Esophagus squamous epithelium (tissue), 5 donors: ENCODE measurements at places on chromosomes 1 and 21.

DNA sequence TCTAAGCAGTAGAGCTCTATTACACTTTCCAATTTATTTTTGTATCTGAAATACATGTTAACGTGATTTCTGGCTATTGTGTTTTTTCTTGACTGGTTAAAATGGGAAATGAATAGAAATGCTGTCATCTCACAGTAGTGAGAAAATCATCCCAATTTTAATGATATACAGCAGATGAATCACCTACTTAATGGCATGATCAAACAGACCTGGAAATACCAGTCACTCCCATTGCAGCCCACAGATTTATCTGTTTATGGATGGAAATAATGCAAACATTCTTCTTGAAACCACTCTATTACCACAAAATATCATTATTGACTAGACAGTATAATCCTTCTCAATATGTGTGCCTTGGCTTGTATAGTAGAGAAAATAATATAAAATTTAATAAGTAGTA is 497.8 kb upstream of the ADAMTS5 start:
- no peak for DNase-seq

- no peak for DNase-seq
Measured at GRCh38 chr1:55060133-55060999, 21.0 kb downstream of the PCSK9 start.

DNA sequence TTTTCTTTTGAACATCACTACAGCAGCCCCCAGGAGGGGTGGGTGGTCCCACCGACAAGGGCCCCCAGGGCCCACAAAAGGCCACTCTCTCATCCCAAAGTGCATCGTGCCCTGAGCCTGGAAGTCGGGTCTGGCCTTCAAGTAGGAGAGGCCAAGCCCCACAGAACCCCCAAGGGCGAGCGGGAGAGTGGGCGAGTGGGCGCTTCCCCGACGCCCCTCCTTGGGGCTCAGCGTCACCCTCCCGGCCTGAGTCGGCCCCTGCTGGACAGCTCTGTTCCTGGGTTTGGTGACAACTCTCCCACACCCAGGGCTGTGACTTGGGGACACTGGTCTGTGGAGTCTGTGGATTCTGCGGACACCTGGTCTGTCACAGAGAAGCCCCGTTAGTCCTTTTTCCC is 42.2 kb upstream of the COL18A1 start:
- DNase-seq, result no peak

DNA sequence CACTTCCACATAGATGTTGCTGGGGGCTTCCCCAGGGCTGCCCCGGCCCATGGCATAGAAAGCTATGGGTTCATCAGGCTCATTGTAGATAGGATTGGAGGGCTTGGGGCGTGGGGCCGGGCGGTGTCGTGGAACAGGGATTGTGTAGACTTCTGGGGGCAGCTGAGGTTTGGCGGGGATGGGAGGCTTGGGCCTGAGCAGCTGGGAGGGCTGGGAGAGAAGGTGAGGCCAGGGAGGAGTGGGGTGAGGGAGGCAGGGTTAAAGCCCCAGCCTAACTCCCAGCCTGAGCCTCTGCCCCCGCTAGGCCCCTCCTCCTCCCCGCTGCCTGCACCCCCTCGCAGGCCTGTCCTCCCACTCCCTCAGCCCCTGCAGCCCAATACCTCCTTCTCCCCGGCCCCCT is 7.4 kb downstream of the SH2D2A start:
- no peak for DNase-seq

DNA sequence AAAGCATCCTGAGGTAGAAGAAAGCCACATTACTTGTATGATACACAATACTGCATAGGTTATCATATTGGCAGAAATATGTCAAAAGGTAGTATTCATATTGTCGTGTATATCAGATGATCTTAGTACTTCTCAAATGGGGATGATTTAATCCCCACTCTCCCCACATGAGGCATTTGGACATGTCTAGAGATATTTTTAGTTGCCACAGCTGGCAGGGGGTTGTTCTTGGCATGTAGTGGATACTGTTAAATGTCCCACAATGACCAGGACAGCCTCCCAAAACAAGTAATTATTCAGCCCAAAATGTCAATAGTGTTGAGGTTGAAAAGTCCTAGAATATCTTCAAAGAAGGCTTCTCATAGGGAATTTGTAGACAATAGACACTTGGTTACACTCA is 162.8 kb downstream of the NEGR1 start:
- no peak for DNase-seq

GRCh38 chr1:198373376-198373775 is 167.1 kb downstream of the ATP6V1G3 start:
- DNase-seq, result no peak

GRCh38 chr1:207817166-207817565 is 65.3 kb downstream of the CD46 start:
- DNase-seq, result no peak

- DNase-seq, result no peak
Measured at GRCh38 chr1:151147665-151148064, 1.2 kb upstream of the SEMA6C start.

DNA sequence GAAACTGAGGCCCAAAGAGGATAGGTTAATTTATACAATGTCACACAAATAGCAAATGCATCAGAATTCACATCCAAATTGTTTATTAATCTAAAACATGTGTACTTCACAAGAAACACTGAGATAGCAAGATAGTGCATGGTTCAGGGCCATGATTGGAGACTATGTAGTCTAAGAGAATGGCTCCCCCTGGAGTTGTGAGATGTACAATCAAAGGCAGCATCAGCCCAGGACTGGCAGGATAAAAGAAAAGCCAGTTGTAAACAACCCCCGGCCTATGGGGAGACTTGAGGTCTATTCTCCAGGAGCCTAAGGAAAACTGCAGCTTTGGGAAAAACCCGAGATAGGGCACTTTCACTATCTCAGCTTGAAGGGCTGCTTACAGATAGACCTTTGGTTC is 511.0 kb downstream of the OMA1 start:
- no peak for DNase-seq

GRCh38 chr1:95010158-95010557 is 62.6 kb downstream of the ALG14 start:
- no peak for DNase-seq

GRCh38 chr1:48245106-48245505 is 22.6 kb downstream of the SLC5A9 start:
- no peak for DNase-seq

DNA sequence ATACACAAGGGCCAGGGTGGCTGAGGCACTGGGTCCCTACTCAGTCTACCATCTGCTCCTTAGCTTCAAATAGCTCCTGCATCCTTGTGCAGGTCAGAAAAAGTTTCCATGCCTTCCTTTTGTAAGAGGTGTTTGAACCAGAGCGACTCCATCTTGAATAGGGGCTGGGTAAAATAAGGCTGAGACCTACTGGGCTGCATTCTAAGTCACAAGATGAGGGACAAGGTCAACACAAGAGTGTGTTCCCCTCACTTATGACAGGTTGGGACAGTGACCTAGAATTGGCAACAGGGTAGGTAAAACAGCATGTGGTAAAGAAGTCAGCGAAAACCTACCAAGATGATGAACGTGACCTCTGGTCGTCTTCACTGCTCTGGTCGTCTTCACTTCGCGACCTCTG is 120.5 kb downstream of the KCNK1 start:
- no peak for DNase-seq

GRCh38 chr1:168504064-168504837 is 39.5 kb downstream of the XCL2 start:
- DNase-seq, result no peak

DNA sequence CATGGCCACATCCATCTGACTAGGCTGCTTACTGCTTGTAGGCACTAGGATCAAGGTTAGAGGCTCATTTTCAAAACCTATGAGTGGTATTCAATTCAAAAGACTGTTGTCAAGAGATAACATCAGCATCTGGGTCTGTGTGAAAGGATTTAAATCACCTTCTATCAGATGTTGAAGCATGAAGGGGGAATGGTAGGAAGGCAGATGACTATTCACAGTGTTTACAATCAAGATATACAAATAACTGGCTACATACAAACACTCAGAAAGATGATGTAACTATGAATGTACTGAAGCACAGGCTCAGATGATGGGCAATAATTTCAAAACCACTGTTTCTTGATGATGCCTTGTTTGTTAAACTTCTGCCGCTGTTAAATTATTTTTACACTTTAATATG is 249.2 kb downstream of the SLC45A1 start:
- DNase-seq, result no peak

- no peak for DNase-seq
Measured at GRCh38 chr1:227922501-227923352, 25.0 kb downstream of the WNT9A start.

- no peak for DNase-seq
Measured at GRCh38 chr21:38388647-38389353, 109.5 kb downstream of the ERG start.

- DNase-seq, result no peak
Measured at GRCh38 chr1:84598846-84599741, 24.9 kb upstream of the CTBS start.

DNA sequence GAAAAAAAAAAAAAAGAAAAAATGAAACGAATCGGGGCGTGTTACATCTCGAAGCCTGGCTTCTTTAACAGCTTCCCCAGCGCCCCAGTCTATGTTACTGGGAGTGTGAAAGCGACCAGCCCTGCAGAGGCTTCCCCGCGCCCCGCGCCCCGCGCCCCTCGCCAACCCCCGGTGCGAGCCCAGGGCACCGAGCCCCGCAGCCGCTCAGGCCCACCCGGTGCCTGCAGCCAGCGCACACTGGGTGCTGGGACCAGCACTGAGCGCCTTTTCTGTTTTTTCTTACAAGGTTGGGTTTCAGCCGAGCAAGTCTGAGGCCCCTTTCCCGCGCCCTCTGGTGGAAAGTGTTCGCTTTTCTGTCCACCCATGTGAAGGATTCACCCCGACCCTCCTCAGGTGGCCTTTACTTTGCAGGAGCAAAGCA is 42.1 kb upstream of the ZNF496 start:
- DNase-seq, result no peak

- DNase-seq, result no peak
Measured at GRCh38 chr1:155044812-155045657, 6.1 kb upstream of the ADAM15 start.

DNA sequence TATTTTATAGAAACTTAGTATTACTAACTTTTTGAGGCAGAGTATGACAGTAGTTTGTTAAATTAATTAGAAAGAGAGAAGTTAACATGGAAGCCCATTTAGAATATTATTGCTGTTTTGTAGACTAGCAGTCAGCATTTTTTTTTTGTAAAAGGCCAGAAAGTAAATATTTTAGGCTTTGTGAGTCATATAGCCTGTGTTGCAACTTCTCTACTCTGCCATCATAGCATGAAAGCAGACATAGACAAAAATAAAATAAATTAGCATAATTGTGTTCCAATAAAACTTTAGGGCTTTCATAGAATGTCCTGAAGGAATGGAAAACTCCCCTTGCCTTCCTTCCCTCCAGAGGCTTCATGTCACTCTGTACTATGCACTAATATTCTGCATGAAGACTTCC is 12.3 kb upstream of the RGS4 start:
- no peak for DNase-seq

GRCh38 chr1:71834601-71835441 is 447.5 kb downstream of the NEGR1 start:
- DNase-seq, result no peak

- no peak for DNase-seq
Measured at GRCh38 chr1:28078680-28079626, 9.5 kb downstream of the EYA3 start.

GRCh38 chr21:31262728-31263127 is 81.3 kb downstream of the TIAM1 start:
- DNase-seq, result no peak

GRCh38 chr1:67345556-67345955 is 37.9 kb downstream of the IL12RB2 start:
- no peak for DNase-seq

DNA sequence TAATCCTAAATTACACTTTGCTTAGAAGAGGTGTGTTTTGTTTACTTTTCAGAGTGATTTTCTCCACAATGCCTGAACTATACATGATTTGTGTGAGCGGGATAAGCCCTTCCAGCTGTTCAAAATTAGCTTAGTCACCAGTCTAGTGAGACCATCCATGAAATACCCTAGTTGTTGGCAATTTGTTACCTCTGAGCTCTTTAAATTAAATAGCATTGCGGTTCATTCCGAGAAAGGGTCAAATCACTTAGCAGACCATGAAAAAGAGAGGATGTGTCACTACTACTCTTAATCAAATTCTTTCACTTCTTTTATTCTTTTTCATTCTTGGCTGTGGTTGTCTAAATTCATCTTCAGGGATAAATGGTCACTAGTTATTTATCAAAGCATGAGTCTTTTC is 11.9 kb upstream of the VAV3 start:
- DNase-seq, result no peak

DNA sequence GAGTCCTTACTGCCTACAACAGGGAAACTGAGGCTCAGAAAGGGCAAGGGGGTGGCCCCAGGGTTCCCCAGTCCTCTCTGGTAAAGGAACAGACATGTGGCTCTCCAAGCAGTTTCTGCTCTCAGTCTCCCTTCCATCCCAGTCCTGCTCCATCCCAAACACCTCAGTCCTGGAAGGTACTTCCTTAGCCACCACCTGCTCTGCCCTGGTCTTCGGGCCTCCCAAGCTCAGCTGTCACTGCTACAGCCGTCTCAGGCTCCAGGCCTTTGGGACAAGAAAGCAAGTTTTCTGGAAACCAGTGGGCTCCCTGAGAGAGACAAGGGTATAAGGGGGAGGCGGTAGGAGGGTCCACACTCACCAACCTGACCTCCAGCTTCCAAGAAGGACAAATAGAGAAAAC is 23.1 kb upstream of the ADGRB2 start:
- no peak for DNase-seq

DNA sequence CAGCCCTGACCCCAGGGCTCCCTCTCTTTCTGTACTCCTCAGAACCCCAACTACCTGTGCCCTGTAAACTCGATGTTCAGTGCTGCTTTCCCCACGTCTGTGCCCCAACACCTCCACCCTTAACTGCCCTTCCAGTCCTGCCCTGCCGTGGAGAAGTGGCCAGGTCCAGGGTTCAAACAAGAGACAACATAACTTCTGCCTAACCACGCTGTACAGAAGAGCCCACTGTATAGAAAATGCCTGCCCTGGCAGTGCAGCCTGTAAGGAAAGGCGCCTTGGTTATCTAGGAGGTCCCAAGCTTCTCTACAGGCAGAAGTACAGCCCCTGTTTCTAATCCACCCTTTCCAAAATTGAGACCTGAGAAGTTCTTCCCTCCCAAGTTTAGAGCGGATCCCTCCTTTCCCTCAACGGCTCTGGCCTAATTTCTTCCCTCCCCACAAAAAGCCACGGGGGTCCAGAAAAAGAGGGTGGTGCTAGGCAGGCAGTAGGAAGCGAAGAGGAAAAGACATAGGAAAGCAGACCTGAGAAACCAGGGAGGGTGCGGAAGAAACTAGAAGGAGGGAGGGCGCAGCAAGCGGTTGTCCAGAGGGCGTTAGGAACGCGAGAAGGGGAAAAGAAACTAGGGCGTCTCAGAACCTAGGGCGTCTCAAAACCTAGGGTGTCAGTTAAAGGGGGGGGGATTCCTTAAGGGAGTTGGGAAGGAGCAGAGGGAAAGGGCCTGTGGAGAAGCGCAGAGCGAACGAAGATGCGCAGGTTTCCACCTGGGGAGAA is 3.2 kb downstream of the DMRTA2 start:
- DNase-seq, result no peak

DNA sequence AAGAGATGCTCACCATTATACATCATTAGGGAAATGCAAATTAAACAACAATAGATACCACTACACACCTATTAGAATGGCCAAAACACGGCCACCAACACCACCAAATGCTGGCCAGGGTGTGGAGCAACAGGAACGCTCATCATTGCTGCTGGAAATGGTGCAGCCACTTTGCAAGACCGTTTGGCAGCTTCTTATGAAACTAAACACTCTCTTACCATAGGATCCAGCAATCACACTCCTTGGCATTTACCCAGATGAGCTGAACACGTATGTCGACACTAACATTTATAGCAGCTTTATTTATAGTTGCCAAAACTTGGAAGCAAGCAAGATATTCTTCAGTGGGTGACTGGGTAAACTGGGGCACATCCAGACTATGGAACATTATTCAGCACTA is 28.9 kb upstream of the ADARB1 start:
- no peak for DNase-seq
